ENCODE measurements at places on chromosomes 5 and 9. TPM values are rescaled to one million over a fixed set of nuclear protein-coding genes. Genes with fewer than 3 reads are reported as not detected.
A peak's percentile ranks its signal among the peaks of the same experiment; 100 is the strongest.

- no peak for DNase-seq
Measured at GRCh38 chr5:124060011-124060410, 548.0 kb downstream of the CSNK1G3 start.

DNA sequence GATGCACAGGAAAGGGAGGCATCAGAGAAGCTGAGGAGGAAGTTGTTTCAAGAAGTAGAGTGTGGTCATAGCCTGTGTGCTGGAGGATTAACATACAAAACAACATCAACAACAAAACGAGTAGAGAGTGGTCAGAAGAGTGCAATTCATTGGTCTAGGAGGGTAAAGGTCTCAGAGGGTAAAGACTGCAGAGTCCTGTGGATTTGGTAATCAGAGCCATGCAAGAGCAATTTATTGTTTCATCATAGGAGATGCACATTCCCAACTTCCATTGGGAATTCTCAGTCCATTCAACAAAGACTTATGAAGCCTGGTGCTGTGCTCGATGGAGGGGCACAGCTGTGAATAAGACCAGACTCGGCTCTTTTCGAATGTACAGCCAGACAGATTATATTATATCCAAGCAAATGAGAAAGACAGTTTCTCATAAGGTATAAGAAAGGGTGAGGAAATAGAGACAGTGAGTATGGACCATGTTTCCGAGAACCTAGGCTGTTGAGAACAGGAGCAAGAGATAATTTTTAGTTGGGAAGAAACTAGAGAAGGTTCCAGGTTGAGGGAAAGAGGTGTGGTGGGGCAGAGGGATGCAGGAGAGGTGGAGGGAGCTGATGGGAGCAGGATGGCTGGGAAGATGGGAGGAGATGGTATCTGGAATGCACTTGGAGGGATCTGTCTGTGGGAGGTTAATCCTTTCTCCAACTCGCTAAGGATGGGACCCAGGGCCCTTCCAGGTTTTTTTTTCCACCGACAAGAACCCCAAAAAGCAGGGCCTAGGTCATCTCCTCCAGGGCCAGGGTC is 7.9 kb upstream of the MYORG start:
- no peak for DNase-seq

- peak; percentile 5 for DNase-seq
Measured at GRCh38 chr5:21254161-21254560, 1266.2 kb upstream of the CDH18 start.

DNA sequence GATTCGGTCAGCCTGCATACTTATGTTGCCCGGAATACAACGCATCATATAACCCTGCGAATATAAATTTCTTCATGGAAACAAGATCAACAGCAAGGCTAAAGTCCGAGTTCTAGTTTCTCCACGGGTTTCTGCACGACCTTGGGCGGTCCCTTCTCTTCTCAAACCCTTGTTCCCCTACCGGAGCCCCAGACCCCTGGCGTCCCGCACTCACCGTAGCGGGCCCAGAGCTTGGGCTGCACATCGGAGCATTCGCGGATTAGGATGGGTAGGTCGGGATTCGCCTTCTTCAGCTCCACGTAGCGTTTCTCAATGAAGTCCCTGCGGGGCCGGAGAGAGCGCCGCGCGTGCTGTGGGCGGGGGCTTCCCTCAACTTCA is 399 bp downstream of the NDUFA2 start:
- no peak for DNase-seq

GRCh38 chr5:9654886-9655285 is 24.7 kb upstream of the TAS2R1 start:
- no peak for DNase-seq

DNA sequence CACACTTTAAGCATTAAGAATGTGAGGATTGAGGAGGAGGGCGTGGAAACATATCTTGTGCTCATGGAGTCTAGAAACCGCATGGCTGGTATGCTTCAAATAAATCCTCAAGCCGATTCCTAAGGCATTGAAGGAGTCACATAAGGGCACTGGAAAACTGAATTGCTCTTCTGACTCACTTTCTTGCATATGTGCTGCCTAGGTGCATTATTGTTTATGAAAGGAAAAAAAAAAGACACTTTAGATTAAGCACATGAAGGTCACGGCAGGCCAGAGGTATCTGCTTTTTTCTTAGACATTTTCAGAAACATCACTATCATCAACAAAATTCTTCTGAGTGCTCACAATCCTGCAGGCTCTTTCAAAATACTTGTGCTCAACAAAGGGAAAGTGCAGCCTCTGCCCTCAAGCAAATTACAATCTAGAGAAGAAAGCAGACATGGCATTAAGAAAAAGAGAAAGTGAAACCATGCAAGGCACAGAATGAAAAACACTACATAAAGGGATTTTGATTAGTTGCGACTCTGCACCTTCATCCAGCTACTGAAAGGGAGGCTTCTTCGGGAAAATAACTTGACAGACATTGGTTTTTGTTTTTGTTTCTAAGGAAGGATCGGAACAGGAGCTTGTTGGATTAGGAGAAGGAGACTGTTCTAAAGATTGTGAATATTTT is 2117.6 kb downstream of the MAT2B start:
- DNase-seq = no peak

DNA sequence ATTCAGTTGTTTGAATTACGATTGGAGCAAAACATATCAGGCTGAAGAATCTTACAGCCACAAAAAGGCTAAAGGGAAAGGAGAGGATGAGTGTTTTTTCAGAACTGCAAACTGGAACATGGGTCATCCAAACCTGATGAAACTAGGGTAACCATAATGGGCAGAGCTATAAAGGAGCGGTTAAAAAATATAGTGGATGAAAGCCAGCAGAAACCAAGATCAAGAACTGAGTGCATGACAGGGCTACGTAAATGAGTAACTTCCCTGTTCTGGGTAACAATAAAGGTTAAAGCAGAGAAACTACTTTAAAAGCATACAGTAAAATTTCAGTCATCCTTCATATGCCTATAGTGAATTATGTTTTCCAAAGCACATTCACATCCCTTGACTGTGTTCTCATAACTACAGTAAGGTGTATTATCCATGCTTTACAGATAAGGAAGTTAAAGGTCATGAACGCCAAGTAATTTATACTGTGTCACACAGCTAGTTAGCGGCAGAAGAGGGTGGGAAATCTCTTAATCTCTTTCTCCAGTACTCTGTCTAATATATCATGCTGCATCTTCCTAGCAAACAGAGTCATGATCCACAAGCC is 48.5 kb upstream of the GHR start:
- DNase-seq = no peak

GRCh38 chr5:151534350-151534749 is 56.8 kb downstream of the FAT2 start:
- DNase-seq = no peak

DNA sequence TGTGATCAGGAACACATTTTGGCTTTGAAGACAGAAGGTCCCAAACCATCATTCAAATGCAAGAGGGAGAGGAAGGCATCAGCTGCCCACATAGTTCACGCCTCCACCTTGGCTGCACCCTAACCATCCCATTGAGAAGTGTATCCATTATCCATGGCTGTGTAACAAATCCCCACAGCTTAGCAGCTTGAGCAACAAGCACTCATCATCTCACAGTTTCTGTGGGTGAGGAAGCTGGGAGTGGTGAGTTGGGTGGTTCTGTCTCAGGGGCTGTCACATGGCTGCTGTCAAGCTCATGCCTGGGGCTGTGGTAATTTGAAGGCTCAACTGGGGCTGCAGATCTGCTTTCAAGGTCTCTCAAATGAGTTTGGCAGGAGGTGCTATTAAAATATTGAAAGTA is 23.0 kb upstream of the CEP72 start:
- DNase-seq = no peak

DNA sequence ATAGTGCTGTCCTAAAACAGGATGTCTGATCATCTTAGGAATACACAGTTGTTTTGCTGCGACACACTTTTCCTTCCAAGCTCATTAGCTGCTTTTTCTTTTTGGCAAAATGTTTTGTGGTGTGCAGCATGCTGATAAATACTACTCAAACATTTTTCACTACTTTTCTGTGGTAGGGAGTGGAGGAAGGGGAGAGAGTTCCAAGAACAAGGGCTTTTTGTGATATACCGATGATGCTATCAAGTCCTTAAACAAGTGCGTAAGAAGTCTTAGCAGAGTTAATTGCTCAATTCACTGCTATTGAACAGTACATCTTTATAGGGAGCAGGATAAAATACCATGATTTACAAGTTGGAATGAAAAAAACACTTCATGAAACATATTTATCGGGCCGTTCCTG is 23.6 kb upstream of the TEK start:
- no peak for DNase-seq

Gene HDAC3
- total RNA-seq = 42.8 TPM

Gene LRRTM2
- total RNA-seq = 0.52 TPM

Gene CD14
- 19.2 TPM for total RNA-seq

Gene CHSY3
- 3.3 TPM for total RNA-seq

Gene IL4
- total RNA-seq = not detected

Gene LHFPL2
- total RNA-seq = 18.7 TPM
